ENCODE measurements at places on chromosomes 16 and 17.
A peak's percentile ranks its signal among the peaks of the same experiment; 100 is the strongest.

DNA sequence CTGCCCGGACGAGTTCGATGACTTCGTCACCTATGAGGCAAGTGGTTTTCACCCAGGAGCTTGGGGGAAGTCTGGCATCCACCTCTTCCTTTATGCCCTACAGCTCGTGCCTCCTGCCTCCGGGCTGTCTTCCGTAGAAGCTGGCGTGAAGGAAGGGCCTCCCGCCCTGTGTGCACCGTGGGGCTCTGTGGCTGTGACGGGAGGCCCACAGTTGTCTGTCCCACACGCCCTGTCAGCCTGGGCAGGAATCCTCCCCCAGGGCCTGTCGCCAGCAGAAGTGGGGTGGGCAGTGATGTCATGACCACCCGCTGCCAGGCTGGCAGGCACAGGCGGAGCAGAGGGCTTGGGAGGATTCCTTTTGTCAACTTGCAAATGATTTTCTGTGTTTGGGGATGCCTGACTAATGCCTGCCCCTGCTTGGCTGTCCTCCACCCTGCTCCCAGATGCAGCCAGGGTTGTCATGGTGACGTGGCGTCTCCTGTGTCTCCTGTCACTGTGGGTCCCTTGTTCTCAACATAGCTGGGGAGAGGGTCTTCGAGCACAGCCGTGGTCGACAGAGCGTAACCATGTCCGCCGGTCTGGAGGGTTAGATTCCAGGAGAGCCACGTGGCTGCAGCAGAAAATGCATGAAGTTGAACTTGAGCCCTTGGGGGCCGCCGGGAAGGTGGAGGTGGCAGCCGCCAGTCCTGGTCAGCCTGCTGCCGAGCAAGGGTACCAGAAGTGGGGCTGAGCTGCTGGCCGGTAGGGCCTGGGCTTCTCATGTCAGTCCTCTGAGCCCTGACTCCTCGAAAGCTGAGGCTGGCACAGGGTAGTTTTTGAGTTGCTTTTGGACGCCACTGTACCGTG lies 46.1 kb downstream of the RAB11FIP3 start:
- DNase-seq = no peak

- no peak for DNase-seq
Measured at GRCh38 chr16:6484081-6484480, 848.6 kb upstream of the RBFOX1 start.

DNA sequence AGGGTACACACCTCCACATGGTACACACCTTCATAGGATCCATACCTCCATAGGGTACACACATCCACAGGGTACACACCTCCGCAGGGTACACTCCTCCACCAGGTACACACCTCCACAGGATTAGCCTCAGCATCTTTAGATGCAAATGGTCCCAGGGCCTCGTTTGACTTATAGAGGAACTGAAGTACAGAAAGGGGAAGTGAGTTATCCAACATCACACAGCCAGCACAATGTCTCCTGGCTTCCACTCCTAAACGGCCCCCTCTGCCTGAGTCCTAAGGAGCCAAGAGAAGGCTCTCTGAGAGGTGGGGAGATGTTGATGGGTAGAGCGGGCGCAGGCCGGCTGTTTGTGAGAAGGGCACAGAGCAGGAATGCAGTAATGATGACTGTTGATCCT lies 12.0 kb downstream of the FOXN1 start:
- no peak for DNase-seq

DNA sequence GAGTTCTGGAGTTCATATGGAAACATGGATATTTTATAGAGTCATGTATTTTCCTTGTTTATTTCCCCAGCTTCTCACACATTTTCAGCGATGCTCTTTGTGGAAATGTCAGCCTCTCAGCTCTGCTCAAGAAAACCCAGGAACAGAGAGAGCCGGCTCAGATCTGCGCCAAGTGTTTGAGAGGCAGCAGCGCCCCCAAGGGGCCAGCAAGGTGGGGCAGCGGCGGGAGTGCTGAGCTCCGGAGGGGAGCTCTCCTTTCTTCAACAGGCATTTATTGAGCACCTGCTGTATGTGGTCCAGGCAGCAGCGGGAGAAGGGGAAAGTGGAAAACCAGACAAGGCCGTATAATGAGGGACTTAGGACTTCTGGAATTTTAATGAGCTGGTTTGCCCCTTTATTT lies 421.1 kb upstream of the C16orf82 start:
- DNase-seq = peak; percentile 71
